ENCODE measurements at places on chromosomes 2 and 18.

DNA sequence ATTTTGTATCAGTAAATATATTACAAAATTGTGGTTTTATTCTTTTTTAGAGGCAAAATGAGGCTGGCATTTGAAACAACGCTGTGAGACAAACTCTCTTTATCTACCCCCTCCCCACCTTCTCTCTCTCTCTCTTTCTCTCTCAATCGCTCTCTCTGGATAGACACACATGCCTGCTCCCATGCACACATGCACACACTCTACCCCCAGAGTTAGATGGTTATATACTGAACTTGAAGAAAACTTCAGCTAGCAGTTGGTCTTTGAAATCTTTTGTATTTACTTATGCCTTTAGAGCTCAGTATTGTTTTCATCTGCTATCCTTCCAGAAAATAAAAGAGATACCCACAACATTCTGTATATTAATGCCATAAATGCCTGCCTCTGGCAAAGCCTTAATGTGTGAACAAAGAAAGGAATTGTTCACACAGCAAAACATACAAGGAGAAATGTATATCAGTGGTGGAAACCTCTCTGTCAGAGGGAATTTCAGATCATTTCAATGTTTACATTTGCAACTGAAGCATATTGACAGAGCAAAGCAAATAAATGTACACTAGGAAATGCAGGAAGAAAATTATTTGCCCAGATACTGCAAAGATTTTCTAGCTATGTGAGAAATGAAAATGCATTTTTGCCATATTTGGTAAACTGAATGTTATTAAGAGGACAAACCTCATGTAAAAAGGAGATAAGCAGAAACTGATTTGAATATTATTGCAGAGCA is 217.0 kb upstream of the UBE2E3 start:
- DNase-seq: no peak

DNA sequence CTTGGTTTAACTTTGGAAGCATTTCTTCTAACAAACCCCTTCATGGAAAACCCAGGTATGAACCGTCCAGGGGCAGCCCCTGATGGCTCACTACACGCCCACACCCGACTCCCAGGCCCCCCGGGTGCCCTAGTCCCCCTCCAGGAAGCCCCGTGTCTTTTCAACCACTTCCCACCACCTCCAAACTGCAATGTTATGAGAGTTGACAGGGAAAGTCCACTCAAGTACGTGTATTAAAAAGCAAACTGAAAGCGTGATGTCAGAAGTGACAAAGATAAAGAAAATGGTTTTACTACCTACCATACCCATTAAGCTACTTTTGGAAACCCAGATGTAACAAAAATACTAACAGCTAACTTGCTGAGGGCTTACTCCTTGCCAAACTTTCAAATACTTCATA is 51.5 kb downstream of the L3MBTL4 start:
- DNase-seq: no peak

- peak; percentile 66 for DNase-seq
Measured at GRCh38 chr2:15939854-15940660, at the start of gene MYCN. TSS of gene MYCN (plus strand) at chr2:15940550. CDS start at chr2:15942065, 1,515 bp downstream.

- DNase-seq: no peak
Measured at GRCh38 chr2:135113322-135113721, 61.2 kb downstream of the RAB3GAP1 start.

DNA sequence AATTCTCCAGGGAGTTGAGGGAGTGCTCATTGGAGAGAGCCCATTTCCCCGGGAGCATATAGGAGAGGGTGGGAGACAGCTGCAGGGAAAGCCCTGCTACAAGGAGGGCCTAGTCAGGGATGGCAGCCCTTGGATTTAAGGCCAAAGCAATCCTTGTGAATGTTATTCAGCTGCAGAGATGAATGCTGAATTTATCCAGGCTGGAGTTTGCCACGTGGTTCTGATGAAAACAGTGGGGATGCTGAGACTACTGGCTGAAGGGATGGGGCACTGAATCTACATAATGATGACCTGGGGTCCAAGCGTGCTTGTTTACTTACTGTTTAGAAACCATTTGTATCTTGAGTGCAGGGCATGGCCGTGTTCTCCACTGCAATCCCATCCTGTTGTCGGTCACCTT is 35.6 kb upstream of the RNF149 start:
- DNase-seq: no peak

DNA sequence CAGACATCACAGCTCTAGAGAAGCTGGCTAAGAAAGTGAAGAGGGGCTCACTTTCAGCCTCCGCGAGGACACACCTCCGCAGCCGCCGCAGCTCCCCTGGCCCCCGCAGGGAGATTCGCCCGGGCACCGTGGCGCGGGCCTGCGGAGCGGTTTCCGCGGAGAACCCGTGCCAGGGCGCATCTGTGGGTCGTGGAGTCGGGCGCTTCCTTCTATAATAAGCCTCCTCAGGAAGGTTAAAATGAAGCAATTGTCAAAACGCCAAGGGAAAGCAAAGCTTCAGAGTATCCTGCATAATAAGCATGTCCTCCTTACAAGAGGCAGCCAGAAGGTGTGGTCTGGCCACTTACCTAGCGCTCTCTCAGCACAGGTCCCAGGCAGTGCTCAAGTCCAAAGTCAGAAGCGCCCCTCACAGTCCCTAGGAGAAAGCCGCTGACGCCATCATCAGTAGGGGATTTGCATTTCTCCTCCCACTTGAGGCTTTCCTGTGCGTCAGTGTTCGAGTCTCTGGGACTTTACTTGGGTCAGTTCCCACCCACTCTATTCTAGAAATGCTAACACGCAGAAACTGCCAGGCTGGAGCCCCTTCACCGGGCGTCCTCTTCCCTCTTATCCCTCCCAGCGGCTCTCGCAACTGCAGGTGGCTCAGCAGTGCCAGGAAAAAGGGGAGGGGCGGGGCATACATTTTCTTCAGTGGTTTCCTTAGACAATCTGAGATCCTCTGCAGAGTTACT is at the start of gene STAT4:
Gene STAT4, minus strand, starts transcription at position 395 of the 731 bp plus-strand sequence. CDS start 2,791 bp downstream, outside the sequence.
- no peak for DNase-seq

- no peak for DNase-seq
Measured at GRCh38 chr2:42575458-42576064, 7.1 kb downstream of the MTA3 start.

- no peak for DNase-seq
Measured at GRCh38 chr18:77006305-77007175, 126.0 kb downstream of the MBP start.

All from KG1 (cell line).